ENCODE measurements at places on chromosomes 16 and 17.

DNA sequence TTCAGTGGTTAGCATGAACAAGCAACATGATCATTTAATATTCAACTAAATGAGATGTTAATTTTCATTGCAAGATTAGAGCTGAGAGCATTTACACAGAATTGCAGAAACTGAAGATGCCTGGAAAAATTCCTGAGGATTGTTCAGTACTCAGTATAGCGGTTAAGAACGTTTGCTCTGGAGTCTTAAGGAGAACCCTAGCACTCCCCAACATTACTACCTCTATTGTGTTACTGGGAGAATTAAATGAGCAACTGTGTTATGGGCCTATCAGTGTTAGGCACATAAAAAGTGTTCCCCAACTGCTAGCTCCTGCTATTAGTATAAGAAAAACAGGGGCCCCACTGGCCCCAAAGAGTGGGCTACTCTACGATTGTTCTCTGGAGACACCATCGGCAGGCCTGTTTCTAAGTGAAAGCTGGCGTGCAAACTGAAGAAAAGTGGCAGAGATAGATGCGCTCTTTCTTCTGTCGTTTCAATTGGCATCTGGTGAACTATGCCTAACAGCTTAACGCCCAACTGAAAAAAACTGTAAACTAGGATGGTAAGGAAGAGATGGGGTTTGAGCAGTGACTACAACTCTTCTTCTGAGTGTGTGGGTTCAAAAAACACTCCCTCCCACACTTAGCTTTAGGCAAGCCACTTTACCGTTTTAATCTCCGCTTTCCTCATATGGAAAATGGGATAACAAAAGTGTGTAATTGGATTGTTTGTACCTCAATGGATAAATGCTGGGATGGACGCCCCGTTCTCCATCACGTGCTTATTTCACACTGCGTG is 1.3 kb downstream of the CDR2 start:
- DNase-seq, result no peak

DNA sequence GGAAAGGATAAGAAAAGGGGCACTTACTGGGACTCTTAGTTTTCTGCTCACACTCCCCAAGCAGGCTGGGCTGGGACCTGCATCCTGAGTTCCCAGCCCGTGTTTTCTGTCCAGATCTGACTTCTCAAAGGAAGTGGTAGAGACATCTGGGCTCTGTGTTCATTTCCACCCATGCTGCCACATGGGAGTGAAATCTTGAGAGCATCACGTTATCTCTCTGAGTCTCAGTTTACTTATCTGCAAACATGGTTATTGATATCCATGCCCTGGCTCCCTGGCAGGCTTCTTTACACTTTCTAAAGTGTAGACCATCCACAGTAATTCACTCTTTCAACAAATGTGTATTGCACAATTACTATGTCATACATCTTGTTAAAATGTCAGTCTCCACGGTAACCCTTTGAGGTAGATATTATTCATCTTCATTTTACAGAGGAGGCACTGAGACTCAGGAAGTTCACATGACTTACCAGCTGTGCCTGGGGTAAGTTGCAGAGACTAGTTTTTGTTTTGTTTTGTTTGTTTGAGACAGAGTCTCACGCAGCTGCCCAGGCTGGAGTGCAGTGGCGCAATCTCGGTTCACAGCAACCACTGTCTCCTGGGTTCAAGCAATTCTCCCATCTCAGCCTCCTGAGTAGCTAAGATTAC is 3.4 kb downstream of the ZNF688 start:
- peak; percentile 34 for DNase-seq

- DNase-seq, result no peak
Observed at GRCh38 chr16:14389359-14389758, 240.7 kb downstream of the PARN start.

DNA sequence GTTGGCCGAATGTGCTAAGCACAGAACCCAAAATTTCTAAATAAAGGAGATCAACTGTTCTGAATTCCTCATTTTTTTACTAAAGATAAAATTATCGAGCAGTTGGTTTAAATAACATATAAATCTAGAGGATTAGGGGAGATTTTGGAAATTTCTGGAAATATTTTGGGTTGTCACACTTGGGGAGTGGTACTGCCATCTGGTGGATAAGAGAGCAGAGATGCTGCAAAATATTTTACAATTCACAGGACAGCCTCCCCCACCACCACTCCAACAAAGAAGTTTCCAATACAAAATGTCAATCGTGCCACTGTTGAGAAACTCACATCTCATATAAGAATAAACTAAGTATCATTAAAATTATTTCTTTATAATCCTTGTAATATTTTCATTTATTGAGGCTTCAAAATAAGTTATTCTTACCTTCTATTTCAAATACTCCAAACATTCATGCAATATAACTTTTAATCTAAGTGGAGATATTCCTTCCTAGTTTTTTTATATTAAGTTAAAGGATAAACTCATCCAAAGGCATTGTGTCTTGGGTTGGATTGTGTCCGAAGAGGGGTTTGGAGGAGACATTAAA is 17.0 kb upstream of the ABCA8 start:
- DNase-seq, result no peak

DNA sequence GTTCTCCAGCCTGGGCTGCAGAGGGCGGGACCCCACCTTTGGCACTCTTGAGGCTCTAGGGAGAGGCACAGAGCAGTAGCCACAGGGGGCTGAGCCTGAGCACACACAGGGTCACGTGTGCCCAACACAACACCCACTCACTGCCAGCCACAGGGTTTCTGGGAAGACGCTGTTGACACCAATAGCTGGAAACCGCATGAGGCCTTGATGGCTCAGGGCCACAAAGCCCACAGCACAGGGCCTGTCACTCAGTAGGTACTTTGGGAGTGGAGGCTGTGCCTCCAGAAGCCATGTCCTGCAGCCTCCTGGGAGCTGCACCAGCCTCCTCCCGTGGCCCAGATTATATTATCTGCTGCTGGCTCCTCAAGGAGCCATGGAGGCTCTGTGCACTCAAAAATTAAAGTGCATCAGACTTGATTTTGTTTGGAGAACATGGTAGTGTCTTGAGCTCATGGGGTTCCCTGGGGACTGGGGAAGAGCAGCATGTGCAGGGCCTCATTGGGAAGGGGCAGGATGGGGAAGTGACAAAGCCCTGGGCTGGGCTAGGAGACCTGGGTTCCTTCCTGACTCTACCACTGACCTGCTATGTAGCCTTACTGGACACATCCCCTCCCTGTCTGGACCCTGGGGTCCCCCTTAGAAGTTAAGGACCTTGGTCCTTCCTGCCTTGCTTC is 12.5 kb upstream of the SREBF1 start:
- peak; percentile 66 for DNase-seq

DNA sequence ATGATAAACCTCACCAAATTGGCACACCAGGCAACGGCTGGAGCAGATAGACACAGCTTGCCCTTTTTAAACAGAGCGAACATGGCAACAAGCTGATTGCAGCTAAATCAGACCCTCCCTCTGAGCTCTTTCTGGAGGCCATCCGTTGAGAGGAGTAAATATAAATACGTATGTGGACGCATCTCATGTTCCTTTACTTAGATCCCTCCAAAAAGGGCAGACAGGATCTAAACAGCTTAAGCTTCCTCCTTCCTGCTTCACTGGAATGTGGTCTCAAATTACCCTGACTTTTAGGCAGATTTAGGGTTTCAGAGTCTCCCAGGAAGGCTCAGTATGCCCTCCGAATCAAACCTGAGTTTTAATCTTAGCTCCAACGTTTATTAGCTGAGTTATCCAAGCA is 204.7 kb upstream of the GOT2 start:
- DNase-seq, result no peak
